Subcutaneous adipose tissue (tissue), 4 donors: ENCODE measurements at places on chromosomes 4 and X. TPM values are rescaled to one million over a fixed set of nuclear protein-coding genes. Genes with fewer than 3 reads are reported as not detected.

Gene FAM120C
- 11.1 TPM for total RNA-seq

Gene IQCM
- not detected for total RNA-seq

Gene STAP1
- total RNA-seq = not detected

Gene PCYT1B
- not detected for total RNA-seq

Gene SRPX2
- total RNA-seq = 89.7 TPM
